Esophagus squamous epithelium (tissue), 5 donors: ENCODE measurements at places on chromosomes 16 and 17.

DNA sequence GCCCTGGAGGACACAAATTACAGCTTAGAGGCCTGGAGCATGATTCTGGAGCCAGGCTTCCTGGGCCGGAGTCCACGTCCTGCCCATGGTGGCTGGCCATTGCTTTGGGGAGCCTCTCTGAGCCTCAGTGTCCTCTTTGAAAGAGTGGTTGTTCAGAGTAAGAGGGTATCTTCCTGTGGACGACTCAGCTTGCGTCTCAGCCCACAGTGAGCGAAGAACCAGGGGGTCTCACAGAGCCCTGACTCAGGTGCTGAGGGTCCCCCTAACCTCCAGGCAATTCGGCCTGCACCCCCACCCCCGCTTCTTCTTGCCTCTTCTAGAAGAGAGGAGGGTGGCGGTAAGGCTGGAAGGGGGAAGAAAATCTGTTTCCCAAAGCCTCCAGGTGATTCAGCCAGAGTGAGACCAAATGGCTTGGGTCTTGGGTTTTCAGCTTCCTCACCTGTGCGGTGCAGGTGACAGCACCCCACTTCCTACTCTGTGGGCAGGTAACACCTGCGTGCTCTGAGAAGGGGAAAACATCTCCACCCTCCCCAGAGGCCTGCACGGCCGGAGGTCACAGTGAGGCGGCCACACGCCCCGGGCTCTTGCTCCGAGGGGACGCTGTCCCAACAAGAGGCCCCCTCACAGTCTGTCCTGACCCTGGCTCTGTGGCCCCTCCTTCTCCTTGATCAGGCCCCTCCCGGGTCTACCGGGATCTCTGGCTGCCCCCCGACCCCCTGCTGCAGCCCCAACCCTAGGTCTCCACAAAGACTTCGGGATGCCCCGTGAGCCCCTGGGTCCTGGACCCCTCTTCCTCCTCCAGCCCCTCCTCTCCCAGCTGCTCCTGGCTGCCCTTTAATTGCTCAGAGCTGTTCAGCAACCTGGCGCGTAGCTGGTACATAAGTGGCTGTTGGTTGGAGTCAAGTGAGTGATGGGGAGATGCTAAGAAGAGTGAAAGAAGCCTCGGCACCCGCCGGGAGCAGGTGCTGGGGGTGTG is 119.2 kb downstream of the METRNL start:
- peak overlapping the region; percentile 63 for H3K27ac ChIP-seq
- peaks cover 36% of the 10 kb centered on the region for H3K4me1 ChIP-seq
- DNase-seq: no peak
- H3K4me3 ChIP-seq: peak overlapping the region; percentile 13
- no peaks in the 10 kb centered on the region for H3K27me3 ChIP-seq
- no peaks in the 10 kb centered on the region for H3K36me3 ChIP-seq

- no peaks in the 10 kb centered on the region for H3K27me3 ChIP-seq
- H3K27ac ChIP-seq: no peak overlapping the region
- no peak for DNase-seq
- H3K4me1 ChIP-seq: peaks cover 46% of the 10 kb centered on the region
- H3K4me3 ChIP-seq: no peak overlapping the region
- no peaks in the 10 kb centered on the region for H3K36me3 ChIP-seq
Observed at GRCh38 chr17:19368229-19368628, 5.7 kb upstream of the B9D1 start.

DNA sequence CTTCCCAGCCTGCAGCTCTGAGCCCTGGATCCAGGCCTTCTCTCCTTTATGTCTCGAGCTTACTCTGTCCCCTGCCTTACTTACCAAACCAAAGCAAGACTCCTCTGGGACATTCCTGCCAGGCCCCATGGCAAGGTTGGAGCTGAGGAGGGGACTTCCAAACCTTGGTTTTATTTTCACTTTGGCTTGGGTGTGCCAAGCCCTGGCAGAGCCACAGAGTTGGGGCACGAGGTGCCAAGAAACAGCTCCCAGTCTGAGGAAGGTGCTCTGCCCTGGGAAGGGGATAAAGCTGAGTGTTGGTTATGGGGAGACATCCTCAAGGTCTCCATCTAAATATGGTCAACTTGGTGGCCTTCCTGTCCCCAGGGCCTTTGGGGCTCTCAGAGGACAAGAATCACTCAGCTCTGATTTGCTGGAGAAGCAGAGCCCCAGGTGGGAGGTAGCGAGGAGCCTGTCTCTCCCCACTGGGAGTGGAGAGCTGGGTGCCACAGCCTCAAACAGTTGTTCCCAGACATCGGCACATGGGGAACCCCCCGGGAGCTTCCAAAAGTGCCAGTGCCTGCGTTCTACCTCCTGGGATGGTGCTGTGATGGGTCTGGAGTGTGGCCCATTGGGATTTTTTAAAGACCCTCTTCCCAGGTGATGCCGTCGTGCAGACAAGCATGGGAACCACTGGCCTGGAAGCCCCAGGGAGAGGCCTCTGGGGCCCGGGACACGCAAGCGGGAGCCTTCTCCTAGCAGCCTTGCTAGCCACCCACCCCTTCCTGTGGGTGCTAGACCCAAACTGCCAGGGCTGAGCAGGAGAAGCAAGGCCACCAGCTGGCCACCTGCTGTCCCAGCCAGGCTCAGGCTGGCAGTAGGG is 10.3 kb downstream of the NLRC5 start:
- H3K27me3 ChIP-seq: no peaks in the 10 kb centered on the region
- H3K4me3 ChIP-seq: no peak overlapping the region
- peaks cover 46% of the 10 kb centered on the region for H3K4me1 ChIP-seq
- DNase-seq: no peak
- peaks cover 4% of the 10 kb centered on the region for H3K36me3 ChIP-seq

DNA sequence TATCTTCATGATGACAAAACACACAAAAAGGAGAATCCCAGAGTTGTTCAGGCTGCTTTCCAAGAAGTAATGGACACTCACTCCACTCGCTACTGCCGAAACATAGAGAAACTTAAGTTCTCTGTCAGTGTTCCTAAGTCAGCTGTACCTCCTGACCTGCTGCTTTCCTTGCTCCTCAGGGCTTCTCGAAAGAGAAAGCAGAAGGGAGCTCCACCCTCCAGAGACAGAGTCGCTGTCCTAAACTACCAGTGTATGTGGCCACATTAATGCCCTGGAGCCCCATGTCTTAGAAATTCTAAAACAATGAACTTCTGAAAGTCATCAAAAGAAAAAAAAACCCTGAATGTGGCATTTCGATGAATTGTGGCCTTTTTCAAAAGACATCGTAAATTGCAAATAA is 390.8 kb upstream of the MON1B start:
- no peaks in the 10 kb centered on the region for H3K36me3 ChIP-seq
- no peaks in the 10 kb centered on the region for H3K27me3 ChIP-seq
- no peaks in the 10 kb centered on the region for H3K4me1 ChIP-seq
- no peak overlapping the region for H3K27ac ChIP-seq
- no peak overlapping the region for H3K4me3 ChIP-seq

- no peaks in the 10 kb centered on the region for H3K36me3 ChIP-seq
- no peak overlapping the region for H3K4me3 ChIP-seq
- peak overlapping the region; percentile 43 for H3K27ac ChIP-seq
- peaks cover 25% of the 10 kb centered on the region for H3K4me1 ChIP-seq
Observed at GRCh38 chr17:74878658-74879057, 5.9 kb upstream of the FDXR start.

DNA sequence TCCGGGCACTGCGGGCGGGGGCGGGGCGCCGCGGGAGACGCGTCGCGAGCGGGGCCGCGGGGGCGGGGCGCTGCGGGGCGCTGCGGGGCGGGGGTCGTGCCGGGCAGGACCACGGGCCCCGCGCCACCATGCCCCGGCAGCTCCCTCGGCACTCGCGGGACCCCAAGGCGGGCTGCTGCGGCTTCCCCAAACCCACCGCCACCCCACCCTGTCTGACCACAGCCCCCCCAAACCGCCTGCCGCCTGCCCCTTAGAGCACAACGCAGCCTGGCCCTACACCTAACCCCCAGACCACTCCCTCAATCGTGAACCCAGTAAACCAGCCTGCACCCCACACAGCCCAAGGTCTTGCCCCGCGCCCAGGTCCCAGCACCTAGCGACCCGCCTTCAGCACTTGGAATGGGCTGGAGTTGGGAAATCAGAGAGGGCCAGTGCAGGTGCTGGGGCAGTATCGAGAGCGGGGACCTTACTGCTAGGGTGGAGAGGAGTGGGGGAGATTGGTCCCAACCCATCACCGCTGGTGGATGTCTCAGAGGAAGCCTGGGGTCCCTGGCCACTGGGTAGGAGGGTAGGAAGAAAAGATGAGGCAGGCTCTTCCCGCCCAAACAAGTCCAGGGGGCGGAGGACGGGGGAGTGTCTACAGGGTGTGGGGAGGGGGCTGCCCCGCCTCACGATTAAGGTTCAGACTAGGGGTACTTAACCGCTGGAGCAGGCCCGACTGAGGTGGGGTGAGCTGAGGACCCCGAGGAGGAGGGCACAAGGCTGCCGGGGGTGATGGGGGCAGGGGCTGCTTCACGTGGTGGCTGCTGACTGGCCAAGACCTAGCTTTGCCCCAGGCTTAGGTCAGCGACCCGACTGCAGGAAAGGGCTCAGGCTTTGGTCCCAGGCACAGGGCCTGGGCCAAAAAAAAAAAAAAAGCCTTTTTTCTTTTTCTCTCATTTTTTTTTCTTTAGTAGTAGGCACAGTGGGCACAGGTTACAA is 539 bp upstream of the VAMP2 start:
- H3K4me3 ChIP-seq: peak overlapping the region; percentile 73
- H3K36me3 ChIP-seq: peaks cover 7% of the 10 kb centered on the region

GRCh38 chr17:64718058-64718457 is 56.0 kb upstream of the SMURF2 start:
- H3K36me3 ChIP-seq: no peaks in the 10 kb centered on the region
- H3K4me3 ChIP-seq: no peak overlapping the region
- H3K4me1 ChIP-seq: no peaks in the 10 kb centered on the region
- H3K27me3 ChIP-seq: no peaks in the 10 kb centered on the region

GRCh38 chr16:89696670-89697128 is 4.8 kb downstream of the SPATA2L start:
- no peak overlapping the region for H3K4me3 ChIP-seq
- no peaks in the 10 kb centered on the region for H3K27me3 ChIP-seq
- peaks cover 12% of the 10 kb centered on the region for H3K4me1 ChIP-seq
- no peak overlapping the region for H3K27ac ChIP-seq
- H3K36me3 ChIP-seq: peaks cover 21% of the 10 kb centered on the region

GRCh38 chr17:74303305-74303704 is 22.7 kb upstream of the KIF19 start:
- H3K36me3 ChIP-seq: no peaks in the 10 kb centered on the region
- H3K27me3 ChIP-seq: no peaks in the 10 kb centered on the region
- no peak overlapping the region for H3K27ac ChIP-seq
- no peak for DNase-seq
- no peaks in the 10 kb centered on the region for H3K4me1 ChIP-seq

GRCh38 chr17:56431736-56432135 is 161.8 kb upstream of the NOG start:
- no peak overlapping the region for H3K4me3 ChIP-seq
- H3K27ac ChIP-seq: no peak overlapping the region
- no peaks in the 10 kb centered on the region for H3K36me3 ChIP-seq
